ENCODE measurements at places on chromosomes 12 and 14.

DNA sequence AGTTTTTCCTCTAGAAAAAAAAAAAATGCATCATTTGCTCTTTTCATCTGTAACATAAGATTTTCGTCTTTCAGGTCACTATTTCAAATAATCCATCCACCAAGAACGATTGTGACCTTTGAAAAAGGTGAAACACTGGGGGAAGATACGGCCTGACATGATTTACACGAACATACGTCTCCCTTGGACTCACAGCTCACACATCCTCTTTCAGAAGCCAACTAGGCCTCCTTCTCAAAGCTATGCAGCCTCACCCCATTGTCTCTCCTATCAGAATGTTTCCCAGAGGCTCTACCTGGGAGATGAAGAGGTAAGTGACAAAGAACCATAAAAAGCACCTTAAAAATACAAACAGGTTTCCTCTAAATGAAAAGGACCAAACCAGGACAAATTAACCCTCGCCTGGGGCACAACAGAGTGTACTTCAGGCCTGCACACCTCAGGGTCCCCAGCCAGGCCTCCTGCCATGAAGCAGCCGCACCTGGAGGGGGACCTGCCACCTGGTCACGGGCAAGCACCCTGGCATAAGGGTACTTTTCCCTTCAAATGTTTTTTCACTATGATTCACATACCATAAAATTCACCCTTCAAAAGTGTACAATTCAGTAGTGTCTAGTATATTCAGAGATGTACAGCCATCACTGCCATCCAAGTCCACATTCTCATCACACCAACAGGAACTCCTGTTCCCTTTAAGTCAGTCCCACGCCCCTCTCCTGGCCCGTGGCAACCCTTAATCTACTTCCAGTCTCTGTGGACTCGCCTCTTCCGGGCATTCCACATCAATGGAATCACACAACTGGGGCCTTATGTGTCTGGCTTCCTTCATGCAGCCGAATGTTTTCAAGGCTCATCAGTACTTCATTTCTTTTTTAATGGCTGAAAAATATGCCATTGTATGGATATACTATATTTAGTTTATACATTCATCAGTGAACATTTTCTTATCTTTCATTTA lies 5.4 kb downstream of the SLC15A4 start:
- no peak for DNase-seq

DNA sequence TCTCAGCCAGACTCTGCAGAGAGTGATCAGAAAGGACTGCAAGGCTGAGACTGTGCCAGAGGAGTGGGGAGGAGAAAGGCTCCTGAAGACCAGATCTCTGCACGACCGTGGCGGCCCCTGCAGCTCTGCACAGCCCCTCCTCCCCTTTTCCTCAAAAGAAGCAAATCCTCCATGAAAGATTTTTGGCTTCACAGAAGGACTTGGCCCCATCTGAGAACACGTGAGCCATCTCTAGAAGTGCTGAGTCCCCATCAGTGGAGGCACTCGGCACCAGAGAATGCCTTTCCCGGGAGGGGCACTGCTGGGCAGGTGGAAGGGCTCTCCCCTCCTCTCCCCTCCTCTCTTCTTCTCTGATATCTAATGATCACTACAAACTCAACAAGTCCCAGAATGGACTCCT lies 6.8 kb downstream of the FIGNL2 start:
- DNase-seq, result no peak

GRCh38 chr12:121534495-121535148 lies 46.2 kb downstream of the KDM2B start:
- DNase-seq, result no peak

DNA sequence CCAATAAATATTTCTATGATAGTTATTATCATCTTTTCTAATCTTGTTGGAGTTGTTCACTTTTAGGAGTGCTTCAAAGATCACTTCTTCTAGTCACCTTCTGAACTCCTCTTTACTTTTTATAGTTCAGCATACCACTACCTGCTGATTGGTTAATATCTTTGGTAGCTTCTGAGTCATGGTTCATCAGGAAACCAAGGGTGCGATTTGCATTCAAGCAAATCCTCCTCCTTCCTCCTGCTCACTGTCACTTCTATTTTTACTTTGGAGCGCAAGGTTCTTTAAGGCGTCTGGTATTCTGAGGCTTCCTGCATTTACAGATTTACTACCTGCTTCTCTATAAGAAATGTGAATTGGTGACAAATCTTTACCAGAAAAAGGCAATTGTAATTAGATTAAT lies 24.0 kb downstream of the SYT1 start:
- no peak for DNase-seq

GRCh38 chr12:54349036-54349435 lies 15.2 kb downstream of the GPR84 start:
- DNase-seq, result no peak

Data from SIG-M5 (cell line).